ENCODE measurements at places on chromosomes 12 and 14. TPM values are rescaled to one million over a fixed set of nuclear protein-coding genes. Genes with fewer than 3 reads are reported as not detected.

GRCh38 chr12:39205969-39206368, 237.0 kb downstream of the KIF21A start:
- DNase-seq, result no peak

GRCh38 chr12:56333197-56333678, 562 bp downstream of the PAN2 start:
- DNase-seq, result no peak

DNA sequence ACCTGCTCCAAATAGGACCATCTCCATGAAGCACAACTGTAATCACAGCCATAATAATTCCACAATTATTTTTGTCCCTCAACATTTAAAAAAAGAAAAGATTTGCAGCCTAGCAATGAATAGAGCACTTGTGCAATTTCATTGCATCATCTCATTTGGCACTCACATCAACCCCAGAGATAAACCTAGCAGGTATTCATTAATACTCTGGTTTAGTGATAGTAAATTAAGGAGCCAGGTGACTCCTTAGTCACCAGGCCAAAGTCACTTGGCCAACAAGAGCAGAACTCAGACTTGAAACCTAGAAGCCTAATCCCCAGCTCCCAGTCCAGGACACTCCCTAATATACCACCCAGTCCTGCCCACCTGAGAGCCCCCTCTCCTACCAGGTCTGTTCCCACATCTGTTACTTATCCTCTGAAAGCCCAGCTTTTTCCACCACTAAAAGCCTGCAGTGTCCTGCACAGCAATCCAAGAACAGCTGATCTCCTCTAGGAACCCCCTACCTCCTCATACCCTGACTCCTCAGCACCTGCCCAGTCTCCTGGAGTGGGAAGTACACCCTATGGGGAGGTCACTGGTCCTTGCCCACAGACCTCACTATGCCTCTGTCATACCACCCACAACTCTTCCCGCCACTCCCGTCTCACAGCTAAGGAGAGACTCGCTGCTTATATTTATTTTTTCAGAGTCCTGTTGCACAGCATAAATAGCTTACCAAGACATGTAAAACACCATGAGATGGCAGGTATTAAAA, 22.1 kb downstream of the OR10P1 start:
- DNase-seq, result no peak

DNA sequence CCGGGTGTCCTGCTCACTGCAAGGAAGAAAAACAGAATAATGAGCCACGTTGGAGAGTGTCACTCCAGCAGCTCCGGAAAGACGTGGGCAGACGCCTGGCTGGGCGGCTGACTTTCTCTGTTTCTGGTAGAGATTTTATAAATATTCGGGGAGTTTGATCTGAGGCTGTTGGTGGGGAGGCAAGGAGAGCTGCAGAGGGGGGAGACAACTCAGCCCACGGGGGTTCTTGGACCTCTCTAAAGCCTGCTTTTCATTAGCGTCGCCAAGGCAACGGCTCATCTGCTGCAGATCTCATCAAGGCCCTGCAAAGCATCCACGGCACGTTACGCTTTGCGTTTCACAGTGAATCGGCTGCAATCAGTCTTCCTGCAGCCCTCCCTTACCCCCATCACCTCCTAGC, 207.2 kb downstream of the ZFP36L1 start:
- DNase-seq, result no peak

DNA sequence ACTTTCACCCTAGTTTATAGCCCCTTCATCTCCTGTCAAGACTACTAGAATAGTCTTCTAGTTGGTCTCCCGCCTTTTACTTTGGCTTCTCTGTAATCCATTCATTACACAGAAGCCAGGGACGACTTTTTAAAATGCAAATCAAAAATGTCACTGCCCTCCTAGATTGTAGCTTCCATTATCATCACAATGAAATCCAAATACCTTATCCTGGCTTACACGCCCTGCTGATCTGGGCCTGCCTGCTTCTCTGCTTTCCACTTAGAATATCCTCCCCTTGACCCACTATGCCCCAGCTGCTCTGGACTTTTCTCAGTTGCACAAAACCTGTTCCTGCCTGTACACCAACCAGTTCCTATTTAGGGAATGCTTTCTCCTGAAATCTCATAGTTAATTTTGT, 4.5 kb upstream of the EEA1 start:
- no peak for DNase-seq

DNA sequence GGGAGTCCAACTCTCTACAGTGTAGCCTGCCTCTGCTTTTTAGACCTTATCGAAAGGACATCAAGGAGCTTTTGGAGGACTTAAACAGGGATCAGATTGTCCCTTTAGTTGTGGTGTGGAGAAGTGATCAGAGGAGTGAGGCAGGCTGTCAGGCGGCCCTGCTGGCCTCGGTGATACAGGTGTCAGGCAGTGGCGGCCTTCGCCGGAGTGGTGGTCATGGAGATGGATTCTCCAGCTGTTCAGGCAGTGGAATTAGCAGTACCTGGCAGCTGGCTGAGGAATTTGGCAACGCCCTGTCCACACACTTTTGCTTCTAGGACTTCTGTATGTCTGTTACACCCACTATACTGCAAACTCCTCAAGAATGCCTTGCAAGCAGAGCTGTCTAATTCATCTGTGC, 4.2 kb upstream of the CLMN start:
- no peak for DNase-seq

DNA sequence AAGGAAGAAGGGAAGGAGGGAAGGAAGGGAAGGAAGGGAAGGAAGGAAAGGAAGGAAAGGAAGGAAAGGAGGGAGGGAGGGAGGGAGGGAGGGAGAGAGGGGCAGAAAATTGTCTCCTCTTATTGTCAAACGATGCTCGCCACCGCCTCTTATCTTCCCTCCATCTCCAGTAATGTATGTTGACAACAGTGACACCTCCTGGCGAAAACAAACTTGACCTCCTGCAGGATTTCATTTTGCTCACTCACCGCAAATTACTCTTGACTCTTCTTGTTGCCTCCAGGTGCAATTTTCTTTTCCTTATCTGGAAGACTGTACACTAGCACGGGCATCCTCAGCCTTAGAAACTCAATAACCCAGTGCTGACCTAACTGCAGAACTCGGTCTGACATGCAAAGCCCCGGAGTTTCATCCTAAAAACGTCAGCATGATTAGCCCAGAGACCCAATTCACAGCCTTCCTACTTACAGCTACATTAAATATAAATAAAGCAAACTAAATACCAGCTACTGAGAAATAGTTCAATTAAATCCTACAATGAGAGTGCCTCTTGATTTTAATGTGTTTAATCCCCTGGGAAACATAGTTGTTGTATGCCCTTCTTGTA, 512.4 kb upstream of the TMPO start:
- DNase-seq, result no peak

DNA sequence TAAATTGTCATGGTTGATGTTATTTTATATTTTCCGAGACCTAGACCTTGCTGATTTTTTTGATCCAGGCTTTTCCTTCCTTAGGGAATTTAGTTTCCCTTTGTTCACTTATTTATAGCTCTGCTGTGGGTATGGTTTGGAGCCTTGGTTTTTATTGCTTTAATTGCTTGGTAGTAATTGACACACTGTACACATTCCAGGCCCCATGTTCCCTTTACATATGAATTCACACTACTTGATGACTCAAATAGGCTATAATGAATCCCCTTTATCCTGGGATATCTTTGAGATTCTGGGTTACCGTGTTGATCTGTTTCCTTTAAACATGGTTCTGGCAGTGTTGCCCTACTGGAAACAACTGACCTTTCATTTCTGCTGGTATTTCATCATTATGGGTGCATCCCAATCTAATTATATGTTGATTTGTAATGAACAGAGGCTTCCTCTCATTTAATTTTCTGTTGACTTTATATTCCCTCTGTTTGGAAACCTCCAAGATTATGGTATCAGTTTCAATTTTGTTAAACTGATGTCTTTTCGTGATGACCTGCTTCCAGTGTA, 424.0 kb downstream of the RAD51B start:
- DNase-seq, result no peak

- peak; percentile 13 for DNase-seq
These were observed 28.6 kb downstream of the BAZ2A start for GRCh38 chr12:56601503-56601902.

- DNase-seq, result no peak
These were observed 20.4 kb downstream of the SAV1 start for GRCh38 chr14:50647753-50648152.

DNA sequence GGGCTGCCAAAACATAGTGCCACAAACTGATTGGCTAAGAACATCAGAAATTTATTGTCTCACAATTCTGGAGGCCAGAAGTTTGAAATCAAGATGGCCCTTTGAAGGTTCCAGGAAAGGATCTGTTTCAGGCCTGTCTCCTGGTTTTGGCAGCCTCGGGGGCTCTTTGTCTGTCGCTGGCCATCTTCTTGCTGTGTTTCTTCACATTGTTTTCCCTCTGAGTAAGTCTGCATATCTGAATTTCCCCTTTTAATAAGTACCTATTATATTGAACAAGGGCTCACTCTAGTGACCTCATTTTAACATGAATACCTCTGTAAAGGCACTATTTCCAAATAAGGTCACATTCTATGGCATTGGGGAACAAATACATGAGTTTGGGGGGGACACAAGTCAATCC, 467.1 kb upstream of the MGAT4C start:
- no peak for DNase-seq

DNA sequence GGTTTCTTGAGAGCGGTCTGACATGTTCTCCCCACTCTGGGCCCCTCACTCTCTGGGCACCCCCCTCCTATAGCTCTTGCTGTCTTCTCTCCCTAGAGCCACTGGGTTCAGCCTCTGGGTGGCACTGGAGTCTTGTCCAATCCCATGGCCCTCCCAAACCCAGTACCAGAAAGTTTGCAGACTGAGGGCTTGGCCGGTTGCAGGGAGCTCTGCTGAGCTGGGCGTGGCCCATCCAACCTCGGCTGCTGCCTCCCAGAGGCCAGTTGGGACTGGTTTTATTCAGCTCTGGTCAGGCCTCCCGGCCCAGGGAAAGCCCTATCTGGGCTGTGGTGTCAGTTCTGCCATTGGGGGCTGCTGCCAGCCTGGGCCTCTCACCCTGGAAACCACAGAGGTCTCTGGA, 37.9 kb downstream of the ISCA2 start:
- DNase-seq, result no peak

GRCh38 chr12:4717806-4718205, 2.4 kb upstream of the GALNT8 start:
- no peak for DNase-seq

- DNase-seq, result no peak
These were observed 316.8 kb downstream of the SSPN start for GRCh38 chr12:26512213-26512612.

GRCh38 chr12:80946591-80946990, 8.9 kb upstream of the LIN7A start:
- DNase-seq, result no peak

GRCh38 chr14:61034416-61035120, 53.5 kb downstream of the SLC38A6 start:
- no peak for DNase-seq

GRCh38 chr14:100823413-100824080, 2.4 kb upstream of the MEG3 start:
- no peak for DNase-seq

GRCh38 chr12:93244514-93245077, 133.1 kb upstream of the NUDT4 start:
- DNase-seq, result no peak

Gene TAS2R13
- 0.23 TPM for total RNA-seq

Gene DGKA
- total RNA-seq, result 153 TPM

Gene ABHD12B
- not detected for total RNA-seq

Gene PLD4
- total RNA-seq, result not detected

Gene CAPS2
- total RNA-seq, result 0.79 TPM

Gene YLPM1
- 49.6 TPM for total RNA-seq

Gene SVOP
- not detected for total RNA-seq

Gene CEBPE
- total RNA-seq, result not detected

Gene PLBD1
- 0.13 TPM for total RNA-seq

Gene CD163L1
- 0.40 TPM for total RNA-seq

Gene STON2
- 0.35 TPM for total RNA-seq

Gene CHST11
- 70.7 TPM for total RNA-seq

Gene RPL10L
- total RNA-seq, result not detected

Gene SMAGP
- total RNA-seq, result 0.87 TPM

Data from activated T-cell treated with anti-CD3 and anti-CD28 coated beads, Interleukin-2, amount 50 U/mL, for 4 hours (primary cell).